ENCODE measurements at places on chromosomes 3 and 15. TPM values are rescaled to one million over a fixed set of nuclear protein-coding genes. Genes with fewer than 3 reads are reported as not detected.

MME gene
- 204 TPM for total RNA-seq

RTP3 gene
- total RNA-seq, result not detected

WNT5A gene
- 298 TPM for total RNA-seq

KCTD6 gene
- 12.3 TPM for total RNA-seq

GRAMD1C gene
- total RNA-seq, result 19.9 TPM

SPESP1 gene
- 3.4 TPM for total RNA-seq

TIGIT gene
- not detected for total RNA-seq

ACVR2B gene
- total RNA-seq, result 0.76 TPM

GRCh38 chr3:111870620-111871019, 11.6 kb downstream of the PHLDB2 start:
- no peak for DNase-seq

DNA sequence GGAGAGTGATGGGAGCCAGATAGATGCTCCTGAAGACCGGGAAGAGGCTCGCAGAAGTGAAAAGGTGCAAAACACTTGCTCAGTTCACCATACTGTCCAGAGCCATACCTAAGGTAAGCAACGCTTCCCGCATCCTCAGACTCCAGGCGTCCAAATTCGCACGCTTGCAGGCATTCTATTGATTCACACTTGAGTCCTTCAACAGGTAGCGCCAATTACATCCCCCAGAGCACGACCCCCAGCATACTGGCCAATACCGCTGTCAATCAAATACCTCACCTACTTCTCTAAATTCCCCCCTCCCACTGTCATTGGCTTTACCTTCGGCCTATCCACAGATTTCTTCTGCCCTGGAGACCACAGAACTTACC, 361 bp upstream of the STXBP5L start:
- no peak for DNase-seq

GRCh38 chr3:77195766-77196545, 156.1 kb downstream of the ROBO2 start:
- DNase-seq, result peak; percentile 1

DNA sequence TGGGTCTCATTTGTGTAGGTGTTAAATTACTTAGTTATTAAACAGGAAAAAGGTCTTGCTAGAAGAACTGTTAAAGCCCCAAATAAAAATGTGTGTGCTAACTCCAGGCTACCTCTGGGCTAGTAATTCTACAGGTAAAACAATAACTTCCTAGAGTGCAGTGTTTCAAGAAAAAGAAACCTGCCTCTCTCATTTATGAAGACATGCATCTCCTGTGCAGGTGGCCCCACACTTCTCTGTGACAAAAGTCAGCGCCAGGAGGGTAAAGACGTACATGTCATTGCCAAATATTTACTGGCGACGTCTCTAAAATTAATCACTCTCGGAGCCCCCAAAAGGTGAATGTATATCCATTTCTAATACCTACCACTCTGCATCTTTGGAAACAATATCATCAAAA, 131.7 kb downstream of the FOXP1 start:
- no peak for DNase-seq

DNA sequence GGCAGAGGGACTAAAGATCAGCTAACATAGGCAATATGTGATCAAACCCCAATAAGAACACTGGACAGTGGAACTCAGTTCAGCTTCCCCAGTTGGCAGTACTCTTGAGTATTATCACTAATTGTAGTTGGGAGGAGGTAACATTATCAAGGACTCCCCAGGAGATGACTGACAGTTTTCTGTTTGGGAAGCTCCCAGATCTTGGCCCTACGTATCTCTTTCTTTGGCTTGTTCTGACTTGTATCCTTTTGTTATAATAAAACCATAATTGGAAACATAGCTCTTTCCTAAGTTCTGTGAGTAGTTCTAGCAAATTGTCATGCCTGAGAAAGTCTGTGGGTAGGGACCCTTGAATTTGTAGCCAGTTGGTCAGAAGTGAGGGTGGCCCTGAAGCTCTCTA, 316.4 kb downstream of the ZNF621 start:
- DNase-seq, result no peak

DNA sequence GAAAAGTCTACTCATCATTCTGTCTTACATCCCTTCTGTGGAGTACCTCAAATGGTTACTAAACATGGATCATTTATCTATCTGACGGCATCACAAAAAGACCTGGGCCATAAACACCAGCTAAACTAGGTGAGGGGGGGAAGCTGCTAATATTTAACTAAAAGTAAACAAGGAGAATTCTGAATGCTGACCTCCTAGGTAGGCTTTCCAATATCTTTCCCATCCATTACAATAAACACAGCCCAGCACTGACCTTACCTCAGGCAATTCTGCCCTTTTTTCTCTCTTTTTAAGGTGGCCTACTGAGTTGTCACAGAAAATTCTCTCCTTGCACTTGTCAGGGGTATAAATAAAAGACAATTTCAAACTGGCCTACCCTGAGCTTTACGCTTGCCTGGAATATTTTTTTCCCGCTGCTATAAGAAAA, 33.1 kb downstream of the USF3 start:
- no peak for DNase-seq

- DNase-seq, result no peak
Measured at GRCh38 chr3:64247991-64248646, 22.9 kb upstream of the PRICKLE2 start.

GRCh38 chr3:186477876-186478275, 66.3 kb downstream of the CRYGS start:
- no peak for DNase-seq

DNA sequence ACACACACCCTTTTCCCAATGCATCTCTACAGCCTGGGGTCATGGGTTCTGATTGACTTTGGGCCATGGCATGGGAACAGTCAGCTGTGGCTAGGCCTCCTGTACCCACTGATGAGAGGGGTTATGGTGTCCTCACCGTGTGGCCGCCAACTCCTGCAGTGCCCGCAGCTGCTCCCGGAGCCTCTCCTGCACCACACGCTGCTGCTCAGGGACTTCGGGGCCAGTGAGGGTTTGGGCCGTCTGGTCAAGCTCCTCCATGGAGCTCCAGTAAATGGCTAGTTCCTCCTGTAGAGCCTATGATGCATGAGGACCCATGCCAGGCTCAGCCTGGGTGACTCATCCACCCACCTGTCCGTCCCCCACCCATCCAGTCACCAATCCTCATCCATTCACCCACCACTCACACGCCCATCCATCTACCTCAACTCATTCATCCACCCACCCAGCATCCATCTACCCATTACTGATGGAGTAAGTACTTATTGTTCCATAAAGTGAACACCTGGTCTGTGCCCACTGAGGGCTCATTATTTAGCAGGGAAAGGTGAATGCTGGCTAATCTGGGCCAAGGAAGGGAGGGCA, 21.6 kb downstream of the SPTBN5 start:
- no peak for DNase-seq

Data from GM23248 (cell line).